Fibroblast of lung (primary cell): ENCODE measurements at places on chromosomes 16 and 17.

DNA sequence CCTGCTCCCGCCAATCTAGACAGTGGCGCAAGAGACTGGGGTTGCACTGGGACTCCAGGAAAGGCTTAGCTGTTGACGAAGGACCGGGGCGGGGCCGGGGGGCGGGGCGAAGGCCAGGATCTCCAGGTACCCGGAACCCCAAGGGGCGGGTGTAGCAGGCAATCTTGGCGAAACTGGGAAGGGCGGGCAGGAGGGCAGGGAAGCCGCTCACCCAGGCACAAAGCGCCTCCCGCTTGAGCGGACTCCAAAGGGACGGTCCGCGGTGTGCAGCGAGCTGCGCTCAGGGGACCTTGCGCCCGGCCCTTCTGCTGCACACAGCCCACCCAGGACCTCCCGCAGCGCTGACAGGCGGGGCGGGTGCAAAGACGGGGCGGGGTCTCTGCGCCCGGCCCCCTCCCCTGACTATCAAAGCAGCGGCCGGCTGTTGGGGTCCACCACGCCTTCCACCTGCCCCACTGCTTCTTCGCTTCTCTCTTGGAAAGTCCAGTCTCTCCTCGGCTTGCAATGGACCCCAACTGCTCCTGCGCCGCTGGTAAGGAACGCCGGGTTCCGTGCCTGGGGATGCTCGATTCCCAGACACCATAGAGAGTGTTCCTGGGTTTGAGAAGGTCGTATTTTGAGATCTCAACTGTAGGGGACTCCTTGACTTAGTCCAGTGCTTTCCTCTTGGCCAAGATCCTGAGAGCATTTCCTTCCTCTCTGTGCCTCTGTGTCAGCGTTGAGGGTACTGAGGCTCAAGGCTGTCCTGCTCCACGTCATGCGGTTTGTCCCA lies at the start of gene MT1F:
Gene MT1F (plus strand): TSS at position 405 of the 772 bp plus-strand sequence. CDS start 100 bp downstream, at position 505.
- DNase-seq, result peak; percentile 7

DNA sequence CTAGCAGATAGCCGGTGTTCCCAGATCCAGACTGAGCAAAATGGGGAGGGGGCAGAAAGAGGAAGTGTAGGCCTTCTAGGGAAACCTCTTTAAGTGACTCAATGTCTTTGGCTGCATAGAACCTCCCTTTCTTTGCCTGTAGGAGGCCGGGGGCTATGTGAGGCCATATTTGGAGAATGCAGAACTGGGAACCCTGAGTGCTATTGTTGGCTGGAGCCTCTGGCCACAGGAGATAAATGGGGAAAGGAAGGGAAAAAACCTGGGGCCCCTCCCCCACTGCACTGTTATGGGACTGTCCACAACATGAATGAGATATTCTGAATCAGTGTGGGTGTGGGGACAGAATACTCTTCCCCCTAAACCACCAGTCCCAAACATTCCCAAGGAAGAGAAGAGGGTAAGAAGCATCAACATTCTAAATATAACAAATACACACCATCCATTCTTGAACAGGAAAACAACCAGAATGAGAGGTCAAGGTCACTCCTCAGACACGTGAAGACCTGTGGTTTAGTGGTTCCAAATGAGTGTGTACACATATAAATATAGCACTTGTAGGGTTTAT lies 2.4 kb downstream of the VPS25 start:
- DNase-seq, result no peak

DNA sequence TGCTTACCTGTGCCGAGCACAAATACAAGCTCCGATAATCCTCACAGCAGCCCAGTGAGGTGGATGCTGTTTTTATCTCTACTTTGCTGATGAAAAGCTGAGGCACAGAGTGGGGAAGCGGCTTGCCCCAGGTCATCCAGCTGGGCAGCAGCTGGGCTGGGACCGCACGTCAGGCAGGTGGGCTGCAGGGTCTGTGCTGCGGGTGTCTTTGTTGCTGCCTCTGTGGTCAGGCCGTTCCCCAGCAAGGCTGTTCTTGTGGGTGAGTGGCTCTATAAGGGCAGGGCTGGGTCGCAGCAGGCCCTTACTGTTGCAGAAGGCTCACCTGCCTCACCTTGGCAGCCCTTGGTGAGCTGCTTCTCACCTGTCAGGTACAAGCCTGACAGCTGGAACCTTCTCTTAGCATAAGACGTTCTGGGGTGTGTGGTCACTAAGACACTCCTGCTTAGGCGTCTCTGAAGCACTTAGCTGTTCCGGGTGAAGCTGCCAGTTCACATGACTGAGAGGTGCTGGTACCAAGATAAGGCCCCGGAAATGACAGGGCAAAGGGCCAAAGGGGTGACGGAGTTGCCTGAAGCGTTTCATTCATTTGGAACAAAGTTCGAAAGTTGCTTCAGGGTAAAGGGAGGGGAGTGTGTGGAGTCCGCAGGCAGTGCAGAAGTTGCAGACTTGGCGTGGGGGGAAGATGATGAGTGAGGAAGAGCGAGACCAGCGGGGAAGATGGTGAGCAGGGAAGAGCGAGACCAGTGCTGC lies 17.4 kb downstream of the IRF8 start:
- DNase-seq, result peak; percentile 62

DNA sequence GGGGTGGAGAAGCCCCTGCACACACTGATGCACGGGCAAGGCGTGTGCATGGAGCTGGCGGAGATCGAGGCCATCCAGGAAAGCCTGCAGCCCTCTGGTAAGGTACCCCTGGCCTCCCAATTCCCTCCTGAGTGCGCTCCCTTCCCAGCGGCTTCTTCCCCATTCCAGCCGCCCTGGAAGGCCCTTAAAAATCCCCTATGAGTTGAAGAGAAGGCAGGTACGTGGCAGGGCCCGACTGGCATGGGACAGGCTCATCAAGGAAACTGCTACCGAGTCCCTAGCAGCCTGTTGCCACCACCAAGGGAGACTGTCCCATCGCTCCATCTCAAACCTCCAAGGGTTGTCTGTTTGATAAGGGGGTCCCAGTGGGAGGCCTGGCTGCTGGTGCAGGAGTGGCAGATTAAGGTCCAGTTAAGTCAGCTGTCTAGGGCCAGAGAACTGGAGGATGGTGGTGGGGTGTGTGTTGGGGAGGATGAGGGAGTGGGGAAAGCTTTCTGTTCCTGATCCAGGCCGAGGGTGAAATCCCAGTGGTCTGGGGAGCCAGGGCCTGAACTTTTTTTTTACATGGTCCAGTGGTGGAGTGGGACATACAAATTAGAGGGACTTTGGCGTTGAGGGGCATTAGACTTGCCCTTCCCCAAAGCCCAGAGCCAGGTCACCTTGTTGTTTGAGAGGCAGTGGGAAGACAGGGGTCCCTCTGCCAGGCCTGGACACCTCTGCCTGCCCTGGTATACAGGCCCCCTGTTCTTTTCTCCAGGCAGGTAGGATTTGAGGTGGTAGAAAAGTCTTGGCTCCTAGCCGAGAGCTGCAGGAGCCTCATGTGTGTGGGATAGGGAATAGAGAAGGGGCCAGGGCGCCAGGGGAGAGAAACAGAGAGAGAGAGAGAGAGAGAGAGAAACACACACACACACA lies 994 bp downstream of the IGFBP4 start:
- peak; percentile 37 for DNase-seq

DNA sequence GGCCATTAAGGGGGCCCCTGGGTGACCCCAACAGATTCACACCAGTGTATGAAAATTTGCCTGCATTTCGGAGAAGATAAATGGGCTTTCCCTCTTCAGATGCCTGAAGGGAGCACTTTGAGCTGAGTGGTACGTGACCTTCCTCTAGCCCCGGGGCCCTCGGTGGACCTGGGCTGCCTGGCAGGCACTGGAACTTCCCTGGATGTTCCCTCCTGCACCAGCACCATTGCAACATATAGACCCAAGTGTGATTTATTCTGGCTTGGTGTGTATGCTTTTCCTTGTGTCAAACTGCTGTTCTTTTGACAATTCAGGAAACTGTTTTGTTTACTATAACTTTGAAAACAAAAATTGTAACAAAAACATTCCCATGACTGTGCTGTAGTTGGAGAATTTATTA lies 93.8 kb downstream of the TNFRSF13B start:
- no peak for DNase-seq

DNA sequence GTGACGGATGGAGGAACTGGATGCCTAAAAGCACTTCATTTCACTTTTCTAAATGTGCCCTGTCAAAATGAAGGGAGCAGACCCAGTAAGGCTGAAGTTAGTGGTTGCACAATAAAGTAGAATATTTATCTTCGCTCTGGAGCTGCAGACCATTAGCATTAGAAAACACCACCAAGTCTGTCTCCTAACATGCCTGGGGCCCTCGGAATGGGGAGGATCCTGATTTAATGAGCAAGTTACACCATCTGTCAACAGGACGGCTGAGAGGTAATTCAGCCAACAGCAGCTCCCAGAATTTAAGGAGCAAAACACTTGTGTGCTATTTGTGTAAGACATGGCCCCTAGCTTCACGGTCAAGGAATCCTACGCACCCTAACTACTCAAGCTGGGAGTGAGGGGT lies 22.3 kb downstream of the CA10 start:
- DNase-seq, result no peak

GRCh38 chr17:82213251-82214011 lies 789 bp upstream of the CCDC57 start:
- DNase-seq, result peak; percentile 81

- DNase-seq, result no peak
Measured at GRCh38 chr16:79092846-79093245, 507.7 kb downstream of the MAF start.

GRCh38 chr17:4332296-4332970 lies 34.0 kb downstream of the UBE2G1 start:
- DNase-seq, result peak; percentile 48

GRCh38 chr16:12170103-12171040 lies 193.8 kb downstream of the SNX29 start:
- DNase-seq, result peak; percentile 56

GRCh38 chr16:77660311-77660710 lies 62.0 kb upstream of the NUDT7 start:
- peak; percentile 73 for DNase-seq
